SJCRH30 (cell line): ENCODE measurements at places on chromosomes 3 and 15. TPM values are rescaled to one million over a fixed set of nuclear protein-coding genes. Genes with fewer than 3 reads are reported as not detected.

DNA sequence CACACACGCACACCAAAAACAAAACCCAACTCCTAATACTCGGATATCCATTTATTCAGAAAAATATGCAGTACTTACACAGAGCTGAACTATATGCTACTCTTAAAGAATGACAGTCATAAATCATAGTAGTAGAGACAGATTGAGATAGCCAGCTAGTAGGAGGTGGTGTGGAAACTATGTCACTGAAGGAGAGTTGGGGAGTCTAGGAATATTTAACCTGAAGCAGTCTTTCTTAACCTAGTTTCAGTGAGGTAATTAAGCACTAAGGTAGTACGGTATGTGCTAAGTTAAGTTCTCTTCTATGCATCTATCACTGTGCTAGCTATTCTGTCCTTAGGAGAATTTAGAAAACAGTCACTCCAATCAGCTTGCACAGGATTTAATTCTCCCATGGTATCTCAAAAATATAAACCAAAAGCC lies 54.2 kb downstream of the ANKRD28 start:
- no peak for DNase-seq
- no peaks in the 10 kb centered on the region for H3K4me1 ChIP-seq
- H3K27ac ChIP-seq = no peak overlapping the region
- H3K36me3 ChIP-seq = peaks cover 27% of the 10 kb centered on the region
- no peak overlapping the region for H3K4me3 ChIP-seq

GRCh38 chr3:184386047-184386806 lies 6.4 kb downstream of the CHRD start:
- H3K36me3 ChIP-seq = no peaks in the 10 kb centered on the region
- H3K4me1 ChIP-seq = no peaks in the 10 kb centered on the region
- no peaks in the 10 kb centered on the region for H3K27me3 ChIP-seq
- no peak overlapping the region for H3K27ac ChIP-seq
- no peak overlapping the region for H3K4me3 ChIP-seq
- DNase-seq = no peak

DNA sequence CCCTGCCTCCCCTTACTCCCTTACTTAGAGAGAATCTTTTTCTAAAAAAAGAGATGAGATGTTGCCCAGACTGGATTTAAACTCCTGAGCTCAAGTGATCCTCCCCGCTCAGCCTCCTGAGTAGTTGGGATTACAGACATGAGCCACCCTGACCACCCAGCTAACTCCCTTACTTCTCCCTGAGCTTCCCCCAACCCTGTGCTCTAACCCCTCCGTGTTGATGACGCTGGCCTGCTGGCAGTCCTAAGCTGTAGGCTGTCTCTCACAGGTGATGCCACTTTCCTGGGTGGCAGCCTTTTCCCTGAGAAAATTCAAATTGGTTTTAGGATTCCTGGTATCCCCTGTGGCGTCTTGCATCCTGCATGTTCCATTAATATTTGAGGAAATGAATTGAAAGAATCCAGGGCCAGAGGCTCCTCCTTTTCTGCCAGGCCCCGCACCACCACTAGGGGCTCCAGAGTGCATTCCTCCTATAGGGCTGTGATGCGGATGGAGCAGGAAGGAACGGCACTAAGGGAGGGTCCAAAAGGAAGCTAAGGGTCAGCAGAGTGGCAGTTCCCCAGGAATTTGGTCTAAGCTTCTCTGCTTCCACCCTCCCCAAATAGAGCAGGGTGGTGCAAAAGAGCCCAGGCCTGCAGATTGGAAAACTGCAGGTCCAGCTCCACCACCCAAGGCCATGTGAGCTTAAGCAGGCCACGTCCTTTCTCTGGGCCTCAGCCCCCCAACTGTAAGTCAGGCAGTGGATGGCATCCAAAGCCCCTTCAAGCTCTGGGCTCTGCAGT lies 101.1 kb downstream of the DAPK2 start:
- no peak overlapping the region for H3K27ac ChIP-seq
- no peak overlapping the region for H3K4me3 ChIP-seq
- H3K36me3 ChIP-seq = no peaks in the 10 kb centered on the region
- H3K4me1 ChIP-seq = peaks cover 1% of the 10 kb centered on the region; the same call in 1 of the 2 replicates
- H3K27me3 ChIP-seq = no peaks in the 10 kb centered on the region

DNA sequence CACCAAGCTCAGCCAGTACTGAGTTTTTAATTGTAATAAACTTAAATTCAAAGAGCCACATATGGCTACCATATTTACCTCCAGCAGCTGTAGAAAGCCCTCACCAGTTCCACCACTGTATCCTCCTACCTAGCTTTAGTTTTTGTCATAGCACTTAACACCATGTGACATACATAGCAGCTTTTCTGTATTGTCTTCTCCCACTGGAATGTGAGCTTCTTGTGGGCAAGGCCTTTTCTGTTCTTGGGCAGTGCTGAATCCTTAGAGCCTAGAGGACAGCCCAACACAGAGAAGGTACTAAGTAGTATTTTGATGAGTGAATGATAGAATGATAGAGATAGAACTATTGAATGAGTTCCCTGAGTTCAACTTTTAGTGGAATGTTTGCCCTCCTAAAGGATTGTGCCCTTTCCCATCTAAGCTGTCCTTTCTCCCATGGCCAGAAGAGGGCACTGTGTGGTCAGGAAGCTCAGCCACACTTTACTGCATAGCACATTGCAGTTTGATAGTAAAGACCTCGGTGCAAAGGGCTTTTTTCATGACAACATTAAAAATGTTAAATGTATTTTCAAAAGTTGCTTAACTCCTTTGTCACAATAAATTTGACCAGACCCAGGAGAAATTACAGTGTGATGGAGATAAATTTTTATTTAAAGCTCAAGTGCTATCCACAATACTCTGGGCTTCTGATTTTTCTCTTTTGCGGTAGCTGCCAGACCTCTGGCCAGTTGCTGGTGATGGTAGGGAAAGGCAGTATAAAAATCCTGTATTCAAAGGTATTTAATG lies 115.8 kb downstream of the GHSR start:
- no peak overlapping the region for H3K4me3 ChIP-seq
- no peak overlapping the region for H3K27ac ChIP-seq
- peaks cover 59% of the 10 kb centered on the region for H3K36me3 ChIP-seq
- peak; percentile 61 for DNase-seq
- H3K27me3 ChIP-seq = no peaks in the 10 kb centered on the region

VGLL3 gene
- total RNA-seq = 77.4 and 86.6 TPM in 2 replicates

TMCO5A gene
- total RNA-seq = not detected in 2 replicates

FRMD5 gene
- 0.46 and 0.49 TPM in 2 replicates for total RNA-seq

GRCh38 chr15:100671858-100672543 lies 69.6 kb downstream of the ASB7 start:
- peaks cover 13% of the 10 kb centered on the region; the same call in 1 of the 2 replicates for H3K4me1 ChIP-seq
- H3K4me3 ChIP-seq = peak overlapping the region; percentile 30
- no peaks in the 10 kb centered on the region for H3K36me3 ChIP-seq
- H3K27ac ChIP-seq = peak overlapping the region; percentile 47

- no peaks in the 10 kb centered on the region for H3K36me3 ChIP-seq
- H3K4me3 ChIP-seq = no peak overlapping the region
- H3K27me3 ChIP-seq = no peaks in the 10 kb centered on the region
Observed at GRCh38 chr3:55170444-55170843, 242.6 kb upstream of the LRTM1 start.

HDC gene
- total RNA-seq = not detected in 2 replicates

RBM6 gene
- total RNA-seq = 51.0 and 58.1 TPM in 2 replicates

GRCh38 chr3:188097791-188098190 lies 56.2 kb upstream of the LPP start:
- H3K4me3 ChIP-seq = no peak overlapping the region
- H3K36me3 ChIP-seq = no peaks in the 10 kb centered on the region
- no peaks in the 10 kb centered on the region for H3K27me3 ChIP-seq
- no peak for DNase-seq
- no peak overlapping the region for H3K27ac ChIP-seq

ITIH1 gene
- total RNA-seq = 0.04 TPM in 1 of 2 replicates, not detected in the other

DNA sequence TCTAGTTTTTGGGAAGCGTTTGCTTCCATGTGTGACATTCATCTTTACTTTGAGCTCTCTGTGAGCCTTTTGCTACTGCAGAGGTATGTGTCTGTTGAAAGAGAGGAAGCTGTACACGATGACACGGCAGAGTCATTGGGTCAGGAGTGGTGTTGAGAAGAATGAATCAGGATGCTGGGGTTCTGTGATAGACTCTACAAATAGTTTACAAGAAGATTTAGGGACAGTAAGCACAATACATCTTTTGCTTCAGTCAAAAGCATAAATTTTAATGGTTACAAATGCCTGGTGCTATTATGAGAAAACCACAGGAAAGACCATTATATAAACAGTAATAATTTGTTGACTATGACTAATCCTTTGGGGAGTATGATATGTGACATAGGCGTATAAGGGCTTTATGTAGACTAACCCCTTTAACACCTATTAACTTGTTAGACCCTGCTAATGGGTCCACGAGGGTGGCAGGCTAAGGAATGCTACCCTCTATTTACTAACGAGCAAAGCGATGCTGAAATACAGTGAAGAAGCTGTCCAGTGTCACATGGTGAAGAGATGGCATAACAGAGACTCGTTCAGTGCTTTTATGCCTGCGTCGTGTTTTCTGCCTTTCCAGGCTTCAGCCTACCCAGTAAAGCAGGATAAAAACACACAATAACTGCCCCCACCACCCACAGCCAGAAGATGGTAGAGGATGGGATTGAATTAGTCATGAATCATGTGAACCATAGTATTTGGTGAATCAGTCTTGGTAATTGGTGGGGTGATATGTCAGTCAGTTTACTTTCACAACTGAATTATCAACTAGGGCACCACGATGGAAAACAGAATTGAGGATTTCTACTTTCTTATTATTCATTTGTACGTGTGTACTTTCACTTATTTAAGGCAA lies 118.8 kb downstream of the LPP start:
- DNase-seq = no peak
- no peaks in the 10 kb centered on the region for H3K4me1 ChIP-seq
- H3K4me3 ChIP-seq = no peak overlapping the region
- no peak overlapping the region for H3K27ac ChIP-seq
- no peaks in the 10 kb centered on the region for H3K36me3 ChIP-seq

PSTPIP1 gene
- total RNA-seq = 11.7 and 13.4 TPM in 2 replicates

DNA sequence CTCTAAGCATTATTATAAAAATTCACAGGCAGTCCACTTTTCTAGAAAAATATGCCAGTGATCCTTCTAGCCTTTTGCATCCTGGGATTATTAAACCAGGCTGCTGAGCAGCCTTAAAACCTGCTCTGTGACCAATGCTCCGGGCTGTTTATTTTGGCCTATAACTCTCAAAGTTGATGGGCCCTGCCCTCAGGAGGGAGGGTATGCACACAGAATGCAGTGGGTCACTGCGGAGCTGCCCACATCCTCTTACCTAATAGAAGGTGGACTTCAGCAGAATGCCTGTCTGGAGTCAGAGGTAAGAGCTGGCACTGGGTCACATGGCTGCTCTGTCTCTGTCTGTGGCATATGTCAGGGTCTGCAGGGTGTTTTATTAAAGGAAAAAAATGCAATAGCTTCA lies 26.0 kb downstream of the CPNE4 start:
- H3K4me1 ChIP-seq = no peaks in the 10 kb centered on the region
- no peak overlapping the region for H3K27ac ChIP-seq
- DNase-seq = no peak

DNA sequence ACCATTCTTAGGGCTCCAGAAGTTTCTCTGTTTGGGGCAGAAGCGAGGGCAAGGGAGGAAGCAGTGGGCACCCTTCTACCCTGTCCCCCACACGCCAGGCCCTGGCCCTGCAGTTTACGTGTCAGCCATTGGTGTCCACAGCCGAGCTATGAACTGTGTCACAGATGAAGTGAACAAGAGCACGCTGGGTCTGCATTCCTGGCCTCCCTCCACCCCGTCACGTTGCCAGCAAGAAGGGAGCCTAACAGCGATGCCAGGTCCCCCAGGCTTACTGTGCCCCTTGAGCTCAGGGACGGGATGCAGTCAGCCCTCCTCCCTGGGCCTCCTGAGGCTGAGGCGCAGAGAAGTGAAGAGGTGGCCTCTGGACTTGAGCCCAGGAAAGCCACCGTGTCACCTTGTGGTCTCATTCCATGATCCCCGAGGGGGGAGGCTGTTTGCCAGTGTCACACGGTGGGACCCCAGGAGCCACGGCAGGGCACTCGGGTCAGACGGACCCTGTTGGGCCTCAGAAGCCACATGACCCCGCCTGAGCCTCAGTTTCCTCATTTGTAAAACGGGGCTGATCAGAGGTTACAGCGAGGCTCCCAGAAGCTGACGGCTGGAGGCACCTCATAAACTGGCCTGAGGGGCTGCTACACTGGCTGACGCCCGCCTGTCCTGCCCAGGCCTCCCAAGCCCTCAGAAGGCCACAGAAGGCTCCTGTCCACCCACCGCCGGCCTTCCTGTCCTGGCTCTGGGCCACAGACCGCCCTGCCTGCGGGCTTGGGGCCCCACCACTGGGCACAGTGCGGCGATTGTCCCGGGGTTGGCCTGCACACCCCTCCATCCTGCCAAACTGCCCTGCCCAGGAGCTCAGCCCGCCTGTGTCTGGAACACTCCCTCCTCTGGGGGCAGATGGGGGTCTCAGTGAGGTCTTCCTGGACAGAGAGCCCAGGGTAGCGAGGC lies 18.6 kb downstream of the IQSEC1 start:
- peaks cover 28% of the 10 kb centered on the region for H3K27me3 ChIP-seq
- no peak overlapping the region for H3K4me3 ChIP-seq
- peaks cover 11% of the 10 kb centered on the region for H3K4me1 ChIP-seq
- H3K27ac ChIP-seq = no peak overlapping the region
- DNase-seq = peak; percentile 19
- no peaks in the 10 kb centered on the region for H3K36me3 ChIP-seq

DNA sequence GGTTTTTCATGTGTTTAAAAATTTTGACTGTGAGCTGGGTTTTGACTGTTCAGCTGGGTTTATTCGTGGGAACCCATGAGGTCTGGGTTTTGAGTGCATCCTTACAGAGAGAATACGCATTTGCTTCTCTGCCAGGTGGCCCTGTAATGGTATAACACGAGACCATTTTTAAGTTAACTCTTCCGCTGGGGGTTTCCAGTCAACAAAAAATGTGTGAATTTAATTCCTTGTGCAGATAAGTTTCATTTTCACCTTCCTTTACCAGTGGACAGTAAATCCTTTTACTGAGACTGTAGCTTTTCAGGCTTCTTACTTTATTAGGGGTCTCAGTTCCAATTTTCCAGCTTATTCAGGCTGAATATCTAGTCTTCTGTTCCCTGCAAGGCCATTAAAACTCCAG lies 149.6 kb downstream of the OPA1 start:
- H3K27ac ChIP-seq = no peak overlapping the region
- DNase-seq = no peak
- H3K4me3 ChIP-seq = no peak overlapping the region
- no peaks in the 10 kb centered on the region for H3K36me3 ChIP-seq
- no peaks in the 10 kb centered on the region; the same call in 1 of the 2 replicates for H3K27me3 ChIP-seq

- H3K27me3 ChIP-seq = no peaks in the 10 kb centered on the region
- DNase-seq = no peak
- H3K4me1 ChIP-seq = no peaks in the 10 kb centered on the region
- H3K36me3 ChIP-seq = no peaks in the 10 kb centered on the region
Observed at GRCh38 chr15:55220606-55221005, 23.9 kb upstream of the RSL24D1 start.

- H3K36me3 ChIP-seq = no peaks in the 10 kb centered on the region
- no peaks in the 10 kb centered on the region for H3K4me1 ChIP-seq
- H3K27ac ChIP-seq = no peak overlapping the region
- DNase-seq = no peak
- no peaks in the 10 kb centered on the region for H3K27me3 ChIP-seq
- no peak overlapping the region for H3K4me3 ChIP-seq
Observed at GRCh38 chr3:18247139-18247695, 177.9 kb downstream of the SATB1 start.

GRCh38 chr15:79261836-79262235 lies 20.7 kb upstream of the ANKRD34C start:
- H3K4me3 ChIP-seq = no peak overlapping the region
- no peaks in the 10 kb centered on the region for H3K4me1 ChIP-seq
- DNase-seq = no peak
- H3K36me3 ChIP-seq = no peaks in the 10 kb centered on the region
- H3K27ac ChIP-seq = no peak overlapping the region

OSBPL10 gene
- total RNA-seq = 1.5 and 2.0 TPM in 2 replicates
